ENCODE measurements at places on chromosomes 7 and 10.

DNA sequence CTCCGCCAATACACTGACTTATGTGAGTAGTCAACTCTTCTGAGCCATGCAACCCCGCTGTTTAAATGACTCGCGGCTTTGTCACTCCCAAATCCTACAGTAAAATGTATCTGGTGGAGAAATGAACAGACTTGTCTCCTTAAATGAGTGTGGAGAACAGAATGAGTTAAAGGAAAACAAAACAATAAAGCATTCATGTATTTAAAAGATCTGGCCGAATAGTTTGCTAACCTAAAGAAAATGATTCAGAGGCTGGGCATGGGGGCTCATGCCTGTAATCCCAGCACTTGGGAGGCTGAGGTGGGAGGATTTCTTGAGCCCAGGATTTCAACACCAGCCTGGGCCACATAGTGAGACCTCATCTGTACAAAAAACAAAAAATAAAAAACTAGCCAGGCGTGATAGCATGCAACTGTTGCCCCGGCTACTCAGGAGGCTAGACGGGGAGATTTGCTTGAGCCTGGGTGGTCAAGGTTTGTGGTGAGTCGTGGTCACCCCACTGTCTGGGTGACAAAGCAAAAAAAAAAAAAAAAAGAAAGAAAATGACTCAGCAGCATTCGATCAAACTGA is 86.5 kb upstream of the PFKP start:
- peak; percentile 17 for DNase-seq

DNA sequence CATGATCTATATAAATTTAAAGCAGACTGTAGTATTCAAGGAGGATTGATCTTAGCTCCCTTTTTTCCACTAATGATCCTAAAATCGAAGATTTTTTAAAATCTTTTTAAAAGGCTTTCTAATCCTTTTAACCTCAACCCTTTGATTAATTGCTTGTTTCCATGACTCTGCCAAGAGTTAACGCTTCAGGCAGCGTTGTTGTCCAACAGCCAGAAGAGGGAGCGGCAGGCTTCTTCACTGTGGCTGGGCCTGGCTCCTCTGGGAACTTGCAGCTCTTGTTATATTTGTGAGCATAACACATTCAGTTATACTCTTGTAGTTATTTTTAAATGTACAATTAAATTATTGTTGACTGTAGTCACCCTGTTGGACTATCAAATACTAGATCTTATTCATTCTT is 26.3 kb downstream of the CRCP start:
- peak; percentile 74 for DNase-seq

DNA sequence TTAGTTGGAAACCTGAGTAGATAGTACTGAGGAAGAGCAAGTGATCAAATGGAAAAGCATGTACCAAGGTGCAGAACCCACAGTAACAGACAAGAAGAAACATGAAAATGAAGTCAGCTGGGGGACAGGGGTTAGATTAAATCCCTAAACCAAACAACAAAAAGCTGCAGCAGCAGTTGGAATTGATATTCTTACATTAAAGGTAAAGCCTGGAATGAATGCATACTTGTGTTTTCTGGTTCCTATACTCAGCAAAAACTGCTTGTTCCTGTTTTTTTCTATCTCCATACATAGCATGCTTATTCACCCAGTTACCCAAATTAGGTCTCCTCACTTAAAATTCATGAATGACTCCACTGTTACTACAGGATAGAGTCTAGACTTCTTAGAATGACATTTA is 92.4 kb downstream of the TPST1 start:
- DNase-seq, result no peak

- no peak for DNase-seq
Measured at GRCh38 chr7:81383846-81384245, 386.0 kb downstream of the HGF start.

GRCh38 chr7:49091519-49091918 is 167.2 kb downstream of the CDC14C start:
- DNase-seq, result no peak

DNA sequence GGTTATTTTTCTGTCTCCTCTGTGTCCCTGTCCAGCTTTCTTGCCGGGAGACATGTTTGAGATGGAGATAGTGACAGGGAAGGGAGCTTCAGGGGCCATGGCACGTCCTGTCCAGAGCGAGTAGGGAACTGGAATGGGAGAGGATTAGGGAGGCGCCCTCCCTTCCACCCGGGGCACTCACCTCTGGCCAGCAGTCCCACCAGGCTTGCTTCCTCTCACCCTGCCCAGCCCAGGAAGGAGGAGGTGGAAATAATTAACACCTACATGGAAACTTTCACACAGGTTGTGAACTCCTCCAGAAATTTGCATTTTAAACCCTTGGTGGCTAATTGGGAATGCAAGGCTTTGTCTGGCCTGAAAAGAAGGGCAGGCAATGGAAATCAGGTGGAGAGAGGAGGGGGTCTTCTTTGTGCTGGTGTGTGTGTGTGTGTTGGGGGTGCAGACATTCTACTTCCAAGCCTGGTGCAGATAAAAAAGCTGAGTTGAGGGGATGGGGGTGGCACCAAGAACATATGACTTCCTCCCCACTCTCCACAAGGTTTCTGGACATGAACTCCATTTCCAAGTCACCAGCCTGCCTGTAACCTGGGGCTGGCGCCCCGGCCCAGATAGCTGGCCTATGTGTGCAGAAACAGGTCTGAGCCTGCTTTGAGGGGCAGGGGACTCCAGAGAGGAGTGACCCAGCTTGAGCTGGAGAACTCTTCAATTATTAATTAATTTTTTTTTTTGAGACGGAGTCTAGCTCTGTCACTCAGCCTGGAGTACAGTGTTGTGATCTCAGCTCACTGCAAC is 199.4 kb downstream of the CYP26A1 start:
- DNase-seq, result no peak

GRCh38 chr10:114650266-114650665 is 7.8 kb downstream of the ABLIM1 start:
- no peak for DNase-seq
